Spinal cord (tissue), 10 donors: ENCODE measurements at places on chromosomes 1 and 21. TPM values are rescaled to one million over a fixed set of nuclear protein-coding genes. Genes with fewer than 3 reads are reported as not detected.

Gene CYP2J2
- total RNA-seq = 5.0 TPM

Gene TRIM33
- total RNA-seq = 74.5 TPM

Gene HAO2
- total RNA-seq = not detected

Gene LIN9
- total RNA-seq = 9.6 TPM

DNA sequence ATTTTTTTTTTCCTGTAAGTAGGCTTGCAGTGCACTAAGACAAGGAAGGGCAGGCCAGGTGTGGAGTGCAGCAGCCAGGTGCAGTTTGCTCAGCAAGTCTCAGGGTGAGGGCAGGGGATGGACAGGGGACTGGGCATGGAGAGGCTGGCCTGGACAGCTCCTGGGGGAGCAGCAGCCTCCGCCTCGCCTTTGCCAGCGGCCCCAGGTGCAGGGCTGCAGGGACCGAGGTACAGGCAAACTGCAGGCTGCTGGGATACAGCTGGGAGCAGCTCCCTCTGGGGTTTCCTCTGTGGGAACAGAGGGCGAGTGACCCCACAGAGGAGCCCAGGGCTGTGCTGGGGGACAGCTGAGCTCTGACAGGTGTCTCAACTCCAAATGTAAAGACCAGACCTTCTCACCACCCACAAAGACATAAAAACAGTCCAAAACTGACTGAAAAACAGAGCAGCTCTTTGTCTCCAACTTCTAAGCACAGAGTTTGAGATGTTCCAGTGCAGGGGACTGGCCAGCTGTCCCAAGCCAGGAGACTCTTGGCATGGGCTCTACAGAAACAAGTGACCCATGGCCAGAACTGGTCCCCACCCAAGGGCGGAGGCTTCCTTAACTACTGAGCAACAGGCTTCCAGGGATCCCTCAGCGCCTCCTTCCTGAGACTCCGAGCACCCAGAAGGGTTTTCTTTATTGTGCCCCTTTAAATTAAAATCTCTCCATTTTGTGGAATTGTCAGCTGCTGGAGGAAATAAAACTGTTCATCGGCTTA is 27.7 kb upstream of the AJAP1 start:
- DNase-seq = no peak

- DNase-seq = no peak
Observed at GRCh38 chr1:156927215-156928042, 7.0 kb downstream of the LRRC71 start.

DNA sequence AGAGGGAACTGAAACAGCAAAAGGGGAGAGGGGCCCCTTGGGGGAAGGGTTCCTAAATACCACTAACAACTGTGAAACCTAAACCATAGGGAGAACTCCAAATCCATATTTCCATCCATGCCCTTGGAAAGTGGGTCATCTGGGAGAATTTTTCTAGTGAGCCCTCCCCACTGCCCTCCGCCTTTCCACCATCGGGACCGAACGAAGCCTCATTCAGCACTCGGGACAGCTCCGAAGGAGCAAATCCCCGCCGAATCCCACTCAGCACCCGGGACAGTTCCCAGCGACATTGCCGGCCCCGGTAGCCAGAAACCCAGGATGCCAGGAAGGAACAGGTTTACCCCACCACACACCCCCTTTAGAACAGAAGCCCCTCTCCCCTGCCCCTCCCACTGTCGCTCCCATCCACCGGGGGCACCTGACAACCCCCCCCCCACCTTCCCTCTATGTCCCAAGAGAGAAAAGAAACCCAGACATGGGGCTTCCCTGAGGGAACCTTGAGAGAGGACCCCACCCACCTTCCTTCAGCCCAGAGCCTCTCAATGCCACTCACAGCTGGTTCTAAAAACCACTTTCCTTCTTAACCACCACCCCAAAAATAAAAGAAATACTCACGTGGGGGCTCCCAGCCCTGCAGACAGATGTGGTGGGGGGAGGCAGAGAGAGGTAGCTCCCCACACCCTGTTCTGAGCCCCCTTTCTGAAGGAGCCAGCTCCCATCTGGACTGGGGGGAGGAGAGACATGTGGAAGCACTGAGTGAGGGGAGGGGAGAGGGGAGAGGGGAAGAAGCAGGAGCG is 4.5 kb downstream of the DLGAP3 start:
- DNase-seq = no peak

DNA sequence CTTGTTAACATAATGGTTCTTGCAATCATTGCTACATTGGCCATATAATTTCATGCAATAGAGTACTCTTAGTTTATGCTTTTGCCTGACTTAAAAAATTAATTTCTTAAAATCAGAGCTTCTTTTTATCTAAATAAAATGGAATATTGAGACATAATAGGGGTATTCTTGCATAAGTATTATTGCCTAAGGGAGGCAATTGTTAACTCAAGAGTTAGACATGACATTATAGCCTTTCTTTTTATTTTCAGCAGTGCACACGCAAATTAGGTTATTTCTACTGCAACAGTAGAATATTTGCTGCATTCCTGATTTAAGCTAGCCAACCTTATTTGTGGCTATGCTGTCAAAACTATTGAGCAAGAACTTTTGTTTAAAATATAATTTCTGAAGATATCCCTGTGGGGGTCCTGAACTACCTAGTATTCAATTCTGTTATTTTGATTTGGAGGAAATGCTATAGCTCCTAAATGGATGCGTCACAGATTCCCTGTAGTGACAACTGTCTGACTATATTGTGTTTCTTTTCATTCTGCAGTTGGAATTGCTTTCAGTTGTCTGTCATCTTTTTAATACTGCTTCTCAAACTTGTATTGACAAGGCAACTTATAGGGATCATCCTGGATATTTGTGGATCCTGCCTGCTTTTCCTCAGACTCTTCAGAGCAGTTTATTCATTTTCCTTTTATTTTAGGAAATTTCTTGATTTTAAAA is 211.0 kb downstream of the PATJ start:
- no peak for DNase-seq

- no peak for DNase-seq
Observed at GRCh38 chr21:30981403-30981802, 56.9 kb downstream of the KRTAP19-8 start.

DNA sequence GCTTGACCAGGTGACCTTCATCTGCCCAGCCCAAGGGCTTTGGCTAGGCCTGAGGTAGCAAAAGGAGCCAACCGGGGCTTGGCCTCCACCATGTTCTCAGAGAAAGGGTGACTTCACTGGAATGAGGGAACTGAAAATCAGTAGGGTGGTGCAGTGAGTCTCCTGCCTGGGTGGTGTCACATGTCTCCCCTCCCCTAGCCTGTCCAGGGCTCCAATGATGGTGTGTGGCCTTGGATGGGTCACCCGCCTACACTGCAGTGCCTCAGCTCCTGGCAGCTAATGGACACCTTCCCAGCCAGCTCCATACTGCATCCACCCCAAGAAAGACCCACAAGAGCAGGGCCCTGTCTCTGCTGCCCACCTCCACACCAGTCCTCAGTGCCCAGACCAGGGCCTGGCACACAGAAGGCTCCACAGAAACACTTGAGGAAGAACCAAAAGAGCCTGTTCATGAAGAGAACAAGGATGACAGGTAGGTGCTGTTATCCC is 678.7 kb downstream of the MATN1 start:
- no peak for DNase-seq
